SW480 (cell line): ENCODE measurements at places on chromosomes 1 and 21.
A peak's percentile ranks its signal among the peaks of the same experiment; 100 is the strongest.

GRCh38 chr21:17859661-17860060 lies 40.5 kb upstream of the C21orf91 start:
- no peak for DNase-seq

GRCh38 chr1:26112407-26112775 lies 767 bp downstream of the PDIK1L start:
- DNase-seq = peak; percentile 46

- DNase-seq = no peak
These were observed 4.8 kb downstream of the SARS1 start for GRCh38 chr1:109218516-109218915.

- DNase-seq = peak; percentile 33
These were observed 556 bp downstream of the GMEB1 start for GRCh38 chr1:28668956-28669723.

DNA sequence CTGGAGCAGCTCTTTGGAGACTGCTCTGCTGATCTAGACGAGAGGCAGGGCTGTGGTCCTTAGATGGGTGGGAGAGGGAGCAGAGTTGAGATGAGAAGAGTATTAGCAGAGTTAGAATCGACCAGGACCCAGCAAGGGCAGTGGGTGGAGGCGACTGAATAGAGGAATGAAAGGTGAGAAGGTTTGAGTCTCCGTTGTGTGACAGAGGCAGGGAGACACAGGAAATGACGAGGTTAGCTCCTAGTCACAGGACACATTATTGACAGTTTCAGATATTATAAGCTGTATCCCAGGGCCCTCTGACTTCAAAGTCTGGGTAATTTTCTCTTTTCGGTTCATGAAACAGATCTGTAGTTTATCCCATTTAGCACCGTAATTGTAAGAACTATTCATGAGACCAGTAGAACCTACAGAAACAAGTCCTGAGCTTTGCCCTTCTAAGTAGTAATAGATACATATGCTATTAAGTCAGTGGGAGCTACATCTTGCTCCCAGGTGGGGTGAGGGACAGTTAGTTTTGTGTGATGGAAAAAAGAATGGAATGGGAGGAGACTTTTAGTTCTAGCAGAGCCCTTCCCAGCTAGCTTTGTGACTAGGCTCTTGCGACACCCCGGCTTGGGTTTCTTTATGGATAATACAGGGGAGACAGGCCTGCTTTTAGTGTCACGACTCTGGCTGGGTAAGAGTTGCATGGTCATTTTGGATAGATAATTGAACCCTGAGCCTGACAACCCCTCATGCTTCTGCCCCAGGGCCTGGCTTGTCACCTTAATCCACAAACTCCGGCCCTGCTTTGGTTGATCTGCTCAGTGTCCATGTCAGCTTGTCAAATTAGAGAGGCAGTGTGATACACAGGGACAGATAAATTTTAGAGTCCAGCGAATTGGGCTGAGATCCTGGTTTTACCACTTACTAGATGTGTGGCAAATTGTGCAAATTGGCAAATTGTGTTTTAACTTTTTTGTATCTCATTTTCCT lies 70.2 kb downstream of the UCK2 start:
- no peak for DNase-seq

GRCh38 chr21:29449306-29449950 lies 150.7 kb downstream of the BACH1 start:
- no peak for DNase-seq

DNA sequence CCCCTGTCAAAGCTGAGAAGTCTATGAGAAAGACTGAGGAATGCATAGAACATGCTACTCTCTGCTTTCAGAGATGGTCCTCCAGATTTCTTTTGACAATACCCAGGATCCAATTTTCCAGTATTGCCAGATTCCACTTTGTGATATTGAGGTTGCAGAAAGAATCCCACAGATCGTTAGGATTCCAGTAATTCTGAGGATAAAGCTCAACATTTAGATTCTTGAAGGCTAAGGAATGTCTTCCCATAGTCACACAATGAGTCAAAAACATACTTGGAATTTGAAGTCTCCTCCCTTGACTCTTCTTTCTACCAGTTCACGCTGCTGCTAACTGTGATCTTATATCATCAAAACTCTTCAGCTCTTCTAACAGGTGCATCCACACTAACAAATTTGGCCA lies 57.1 kb downstream of the TNFSF18 start:
- DNase-seq = no peak

DNA sequence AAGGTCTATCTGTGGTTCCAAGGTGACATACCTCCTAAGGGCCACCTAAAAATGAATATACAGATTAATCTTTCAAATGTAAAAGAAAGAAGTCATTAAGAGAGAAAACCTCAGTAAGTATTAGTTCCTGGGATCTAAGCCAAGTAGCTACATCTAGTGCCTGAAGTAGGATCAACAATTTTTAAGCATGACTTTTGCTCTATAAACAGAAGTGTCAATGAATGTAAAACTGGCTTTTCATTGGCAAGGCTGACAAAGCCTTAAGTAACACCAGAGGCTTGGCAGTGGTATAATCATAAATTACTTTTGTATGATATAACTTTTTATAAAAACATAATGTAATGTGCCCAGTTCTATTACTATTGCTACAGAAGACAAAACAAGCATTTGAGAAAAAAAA lies 12.2 kb upstream of the ACADM start:
- DNase-seq = no peak

DNA sequence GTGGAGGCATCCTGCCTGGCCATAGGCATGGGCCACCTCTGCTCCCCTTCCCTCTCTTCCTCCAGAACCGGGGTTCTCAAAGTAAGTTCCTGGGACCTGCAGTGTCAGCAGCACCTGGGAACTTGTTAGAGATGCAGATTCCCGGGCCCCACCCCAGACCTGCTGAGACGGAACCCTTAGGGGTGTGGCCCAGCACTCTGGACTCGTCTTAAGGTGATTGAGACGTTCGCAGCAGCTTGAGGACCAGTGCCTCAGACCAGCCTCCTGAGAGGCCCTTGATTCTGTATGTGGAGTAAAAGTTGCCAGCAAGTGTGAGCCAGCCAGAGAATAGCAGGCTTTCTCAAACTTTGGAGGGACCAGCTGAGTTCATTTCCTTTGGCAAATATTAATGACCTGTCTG lies 14.2 kb downstream of the COQ8A start:
- DNase-seq = no peak

DNA sequence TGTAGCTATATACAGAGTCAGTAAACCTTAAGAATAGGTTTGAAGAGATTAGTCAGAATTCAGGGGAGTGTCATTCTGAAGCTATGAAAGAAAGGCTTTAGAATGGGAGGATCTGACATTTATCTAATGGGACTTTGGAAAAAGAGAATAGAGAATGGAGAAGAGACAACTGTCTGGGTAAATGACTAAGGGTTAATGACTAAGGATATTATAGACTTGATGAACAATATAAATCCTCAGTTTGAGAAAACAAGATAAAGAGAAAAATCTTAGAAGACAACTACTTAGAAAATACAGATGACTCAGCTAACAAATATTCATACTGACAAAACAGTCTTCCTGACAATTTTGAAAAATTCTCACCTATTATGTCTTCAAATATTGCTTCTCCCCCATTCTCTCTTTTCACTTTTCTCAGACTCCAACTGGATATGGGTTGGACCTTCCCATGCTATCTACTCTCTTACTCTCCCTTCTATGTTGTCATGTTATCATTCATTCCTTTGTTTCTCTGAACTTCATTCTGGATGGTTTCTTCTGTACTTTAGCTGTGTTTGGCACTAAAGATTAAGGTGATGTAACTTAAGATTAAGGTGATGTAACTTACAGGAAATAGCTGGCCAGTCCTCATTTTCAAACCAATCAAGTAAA lies 20.4 kb downstream of the SLC16A1 start:
- DNase-seq = peak; percentile 44

DNA sequence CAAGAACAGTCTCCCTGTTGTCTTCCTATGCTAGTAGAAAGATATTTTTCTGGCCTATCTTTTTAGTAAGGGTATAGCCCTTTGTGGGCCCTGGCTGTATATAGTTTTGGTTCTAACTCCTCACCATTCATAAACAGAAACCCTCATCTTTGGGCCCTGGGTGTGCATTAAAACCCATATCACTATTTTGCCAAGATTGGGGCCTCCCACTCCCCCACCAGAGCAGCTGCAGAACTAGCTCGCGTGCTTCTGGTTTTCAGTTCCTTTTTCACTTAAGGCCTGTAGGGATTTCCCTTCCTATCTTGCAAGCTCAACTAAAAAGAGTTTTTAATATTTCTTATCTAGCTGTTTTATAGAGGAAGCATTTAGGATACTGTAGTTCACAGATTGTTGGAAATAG lies 106.4 kb downstream of the RGL1 start:
- no peak for DNase-seq

DNA sequence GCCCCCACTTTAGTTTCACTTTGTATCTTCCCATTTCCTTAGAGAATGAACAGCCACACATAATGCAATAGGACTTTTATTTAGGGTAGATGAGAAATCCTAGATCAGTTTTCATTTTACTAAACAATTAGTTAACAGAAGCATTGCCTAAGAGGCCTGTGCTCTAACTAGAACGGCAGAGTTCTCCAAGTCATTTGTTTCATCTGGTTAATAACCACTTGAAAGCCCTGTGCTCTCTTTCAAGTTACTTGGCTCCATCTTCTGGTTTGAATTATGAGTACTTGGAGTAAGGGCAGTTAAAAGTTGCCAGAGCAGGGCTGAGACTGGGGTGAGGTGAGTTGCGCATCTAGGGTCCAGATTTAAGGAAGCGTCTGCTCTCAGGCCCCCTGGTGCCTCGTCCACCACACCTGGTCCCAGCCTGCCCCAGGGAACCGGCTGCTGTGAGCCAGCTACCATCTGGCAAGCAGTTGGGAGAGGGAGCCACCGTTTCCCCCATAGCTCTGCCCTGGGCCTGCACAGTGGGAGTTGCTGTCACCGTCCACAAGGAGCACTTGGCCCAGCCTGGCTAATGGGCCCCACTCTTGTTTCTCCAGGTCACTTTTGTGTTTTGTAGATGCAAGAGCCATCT lies 18.1 kb upstream of the SLC44A3 start:
- peak; percentile 64 for DNase-seq

GRCh38 chr1:205056188-205056611 lies 13.2 kb downstream of the CNTN2 start:
- no peak for DNase-seq

GRCh38 chr1:24566236-24566867 lies 10.5 kb downstream of the NCMAP start:
- no peak for DNase-seq

DNA sequence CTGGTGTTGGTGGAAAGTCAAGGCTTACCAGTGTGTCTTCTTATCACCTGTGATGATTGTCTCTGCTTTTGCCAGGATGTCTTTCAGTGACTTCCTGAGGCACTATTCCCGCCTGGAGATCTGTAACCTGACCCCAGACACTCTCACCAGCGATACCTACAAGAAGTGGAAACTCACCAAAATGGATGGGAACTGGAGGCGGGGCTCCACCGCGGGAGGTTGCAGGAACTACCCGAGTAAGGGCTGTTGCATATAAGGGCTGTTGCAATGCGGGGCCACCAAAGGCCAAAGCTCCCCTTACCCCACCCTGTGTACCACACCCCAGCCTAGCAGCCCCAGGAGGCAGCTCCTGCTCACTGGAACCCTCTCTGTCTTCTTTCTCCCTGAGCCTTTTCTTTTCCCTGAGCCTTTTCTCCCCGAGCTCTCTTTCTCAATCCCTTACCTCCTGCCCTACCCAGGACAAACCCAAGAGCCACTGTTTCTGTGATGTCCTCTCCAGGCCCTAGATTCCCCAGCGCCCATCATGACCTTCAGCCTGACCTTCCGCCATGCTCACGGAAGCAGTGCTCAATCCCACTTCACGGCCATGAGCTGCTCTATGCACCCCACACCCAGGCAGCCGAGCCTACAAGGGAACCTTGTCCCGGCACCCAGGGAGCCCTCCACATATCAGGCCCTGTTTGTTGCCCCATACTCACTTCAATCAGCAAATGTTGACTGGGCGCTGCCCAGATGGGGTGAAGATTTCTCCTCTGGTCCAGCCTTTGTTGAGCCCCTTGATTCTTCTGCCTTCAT lies 40.6 kb downstream of the CAPN2 start:
- DNase-seq = no peak

DNA sequence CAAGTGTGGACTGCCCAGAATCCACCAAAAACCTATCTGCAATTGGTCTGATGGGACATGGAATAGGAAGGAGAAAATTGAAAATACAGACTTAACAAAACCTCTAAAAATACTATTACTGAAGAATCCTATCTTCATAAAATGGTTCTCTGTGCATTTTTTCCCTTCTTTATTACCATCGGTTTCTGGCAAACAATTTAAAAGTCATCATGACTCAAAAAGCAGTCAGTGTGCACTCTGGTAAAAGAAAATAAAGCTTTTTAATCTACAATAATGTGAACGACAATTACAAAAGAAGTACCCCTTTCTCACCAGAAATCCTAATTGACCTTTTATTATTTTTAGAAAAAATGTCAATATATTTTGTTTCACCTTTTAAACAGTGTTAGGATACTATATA lies 186.3 kb downstream of the TPR start:
- DNase-seq = no peak

DNA sequence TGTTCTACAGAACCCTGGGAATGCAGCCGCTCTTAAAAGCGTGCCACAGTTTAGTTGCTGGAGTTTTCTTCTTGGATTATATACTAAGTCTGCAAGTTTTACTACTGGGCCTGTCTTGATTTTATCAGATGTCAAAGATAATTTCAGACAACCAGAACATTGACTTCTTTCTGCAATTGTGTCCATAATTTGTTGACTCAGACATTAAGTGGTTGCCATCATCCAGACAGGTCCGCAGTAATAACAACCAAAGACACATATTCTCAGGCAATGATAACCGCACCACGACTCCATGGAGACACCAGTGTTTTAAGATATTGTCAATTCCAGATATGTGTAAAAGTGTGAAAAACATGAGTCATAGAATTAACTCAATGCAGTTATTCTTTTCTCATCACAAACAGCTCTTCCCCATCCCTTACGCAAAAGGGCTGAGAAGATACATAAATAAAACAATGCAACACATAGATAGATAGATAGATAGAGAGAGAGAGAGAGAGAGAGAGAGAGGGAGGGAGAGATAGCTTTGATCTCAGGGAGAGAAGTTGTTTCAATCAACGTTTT lies 90.4 kb upstream of the FMN2 start:
- no peak for DNase-seq

DNA sequence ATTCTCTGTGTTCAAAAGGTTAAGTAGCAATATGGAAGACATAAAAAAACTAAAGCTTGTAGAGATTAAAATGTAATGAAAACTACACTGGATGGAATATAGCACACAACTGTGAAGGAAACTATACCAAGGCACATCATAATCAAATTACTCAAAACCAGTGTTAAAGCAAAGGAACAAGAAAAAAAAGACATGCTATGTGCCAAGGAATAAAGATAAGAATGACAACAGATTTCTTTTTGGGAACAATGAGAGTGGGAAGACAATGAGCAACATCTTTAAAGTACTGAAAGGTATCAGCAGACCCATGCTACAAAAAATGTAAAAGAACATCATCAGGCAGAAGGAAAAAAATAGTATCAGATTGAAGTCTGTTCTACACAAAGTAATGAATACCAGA lies 157.8 kb downstream of the VPS13D start:
- peak; percentile 58 for DNase-seq

- no peak for DNase-seq
These were observed 34.0 kb downstream of the ARHGEF16 start for GRCh38 chr1:3488432-3488831.

- DNase-seq = no peak
These were observed 506 bp upstream of the SRP9 start for GRCh38 chr1:225777058-225777582.

GRCh38 chr1:229325401-229325800 lies 17.4 kb downstream of the CCSAP start:
- DNase-seq = no peak
